ENCODE measurements at places on chromosomes 3 and 15. TPM values are rescaled to one million over a fixed set of nuclear protein-coding genes. Genes with fewer than 3 reads are reported as not detected.

ATP10A gene
- polyA plus RNA-seq = not detected

GOLGA8H gene
- 0.39 TPM for polyA plus RNA-seq

DNA sequence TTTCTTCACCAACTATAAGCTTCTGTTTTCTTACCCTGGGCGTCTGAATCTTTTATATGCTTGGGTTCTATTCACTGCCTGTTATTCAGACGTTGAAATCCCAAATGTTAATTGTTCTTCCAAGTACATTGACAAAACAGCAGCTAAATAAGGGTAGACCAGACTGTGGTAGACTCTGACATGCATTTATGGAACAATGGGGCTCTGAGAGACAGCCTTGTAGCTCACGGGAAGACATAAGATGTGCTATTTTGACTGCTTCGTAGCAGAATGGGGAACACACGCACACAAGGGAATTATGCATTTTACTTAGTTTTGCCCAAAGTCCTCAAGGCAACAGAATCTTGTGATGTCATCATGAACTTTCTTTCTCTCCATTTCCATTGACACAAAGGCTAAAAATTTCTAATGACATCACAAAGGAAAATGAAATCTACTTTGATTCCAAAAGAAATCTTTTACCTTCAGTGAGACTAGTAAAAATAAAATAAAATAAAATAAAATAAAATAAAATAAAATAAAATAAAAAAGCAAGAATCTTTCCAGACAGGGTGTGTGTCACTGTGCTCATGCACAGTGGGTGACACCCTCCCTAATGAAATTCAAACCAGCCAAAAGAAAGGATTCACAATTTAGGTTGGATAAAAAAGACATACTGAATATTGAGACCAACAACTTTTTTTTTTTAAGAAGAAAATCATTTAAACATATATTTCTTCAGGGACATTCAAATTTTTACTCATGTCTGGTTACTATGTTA, 346.6 kb downstream of the ZBTB20 start:
- no peak for DNase-seq

GRCh38 chr3:134877788-134878187, 82.7 kb downstream of the EPHB1 start:
- DNase-seq = no peak

AMT gene
- 9.0 TPM for polyA plus RNA-seq

ARNT2 gene
- polyA plus RNA-seq = 0.03 TPM

All from endothelial cell of umbilical vein (primary cell).